Large intestine (tissue), 12 donors: ENCODE measurements at places on chromosomes 7 and 10.

DNA sequence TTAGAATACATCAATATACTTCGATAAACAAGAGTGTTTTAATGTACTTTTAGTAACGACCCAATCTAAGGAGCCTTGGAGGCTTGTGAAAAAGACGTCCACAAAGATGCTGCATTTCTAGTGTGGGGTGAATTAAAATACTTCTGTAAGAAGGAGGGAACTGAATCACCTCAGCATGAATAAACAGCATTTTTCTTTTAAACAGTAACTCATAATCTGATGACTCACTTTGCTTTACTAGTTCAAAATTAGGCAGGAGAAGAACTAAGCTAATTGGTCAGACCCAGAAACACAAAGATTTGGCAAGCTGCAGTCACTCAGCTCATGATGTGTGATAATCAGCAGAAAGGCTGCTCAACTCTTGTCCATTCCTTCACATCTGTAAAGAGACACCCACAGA is 24.2 kb downstream of the NCOA4 start:
- no peak overlapping the region for H3K27ac ChIP-seq
- no peak overlapping the region for H3K4me3 ChIP-seq
- no peaks in the 10 kb centered on the region for H3K4me1 ChIP-seq
- no peak for DNase-seq
- no peaks in the 10 kb centered on the region for H3K27me3 ChIP-seq

DNA sequence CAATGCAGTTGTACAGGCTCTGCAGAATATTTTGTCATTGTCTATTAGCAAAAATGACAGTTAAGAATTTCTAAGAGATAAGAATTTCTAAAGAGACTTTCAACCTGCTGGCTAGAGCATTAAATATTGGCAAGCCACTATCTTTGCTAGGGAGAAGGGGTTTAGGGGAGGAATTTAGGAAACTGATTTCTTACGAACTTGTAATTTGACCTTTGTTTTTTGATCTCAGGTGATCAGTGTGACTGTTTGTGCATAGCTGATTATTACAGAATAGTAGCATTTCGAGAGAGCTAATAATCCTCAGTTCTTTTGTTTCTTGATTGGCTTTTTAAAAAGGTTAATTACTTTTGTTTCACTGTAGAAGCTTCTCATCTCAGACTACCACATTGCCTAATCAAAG is 68.1 kb downstream of the ST7 start:
- no peak overlapping the region for H3K4me3 ChIP-seq
- no peak overlapping the region for H3K27ac ChIP-seq
- no peaks in the 10 kb centered on the region for H3K36me3 ChIP-seq
- no peak for DNase-seq
- no peaks in the 10 kb centered on the region for H3K4me1 ChIP-seq

DNA sequence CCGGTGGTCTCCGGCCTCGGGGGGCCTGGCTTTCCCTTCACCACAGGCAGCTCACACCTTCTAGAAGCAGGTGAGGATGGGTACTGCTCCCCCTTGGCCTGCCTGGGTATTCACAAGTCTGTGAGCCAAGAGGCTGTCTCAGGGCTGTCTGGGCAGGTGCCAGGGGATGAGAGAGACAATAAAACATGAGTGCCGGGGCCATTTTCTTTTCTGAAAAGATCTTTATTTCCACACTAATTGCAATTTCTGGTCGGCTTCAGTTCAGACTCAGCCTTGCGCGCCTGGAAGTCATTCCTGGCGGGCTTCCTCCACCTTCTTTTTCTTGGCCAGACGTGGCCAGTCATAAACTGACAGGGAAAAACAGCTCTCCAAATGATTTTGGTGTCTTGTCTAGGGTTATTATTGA is 171.2 kb downstream of the ARHGAP12 start:
- no peak overlapping the region for H3K4me3 ChIP-seq
- H3K27ac ChIP-seq: no peak overlapping the region
- H3K4me1 ChIP-seq: peaks cover 23% of the 10 kb centered on the region
- H3K27me3 ChIP-seq: no peaks in the 10 kb centered on the region
- no peaks in the 10 kb centered on the region for H3K36me3 ChIP-seq

DNA sequence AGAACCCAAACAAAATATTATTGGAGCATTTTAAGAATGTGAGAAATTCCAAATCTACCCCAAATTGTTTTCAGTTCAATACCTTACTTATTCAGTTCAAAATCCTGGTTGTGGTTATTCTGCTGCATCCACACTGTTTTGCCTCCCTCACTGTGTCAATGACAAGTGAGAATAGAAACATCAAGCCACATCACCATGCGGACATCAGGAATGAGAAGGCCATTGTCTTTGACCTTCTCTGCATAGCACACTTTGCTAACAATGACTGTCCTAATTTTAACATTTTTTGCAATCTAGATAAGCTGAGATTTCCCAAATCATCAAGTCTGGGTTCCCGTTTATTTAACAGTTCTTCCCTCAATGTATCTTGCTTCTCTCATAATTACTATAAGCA is 93.7 kb downstream of the ELAPOR2 start:
- no peak overlapping the region for H3K27ac ChIP-seq
- H3K36me3 ChIP-seq: no peaks in the 10 kb centered on the region
- H3K4me1 ChIP-seq: no peaks in the 10 kb centered on the region
- H3K27me3 ChIP-seq: no peaks in the 10 kb centered on the region
- no peak overlapping the region for H3K4me3 ChIP-seq

- no peak overlapping the region for H3K27ac ChIP-seq
- H3K36me3 ChIP-seq: no peaks in the 10 kb centered on the region
- H3K27me3 ChIP-seq: no peaks in the 10 kb centered on the region
- DNase-seq: no peak
- H3K4me1 ChIP-seq: no peaks in the 10 kb centered on the region
Measured at GRCh38 chr7:118644346-118644745, 419.8 kb downstream of the ANKRD7 start.

DNA sequence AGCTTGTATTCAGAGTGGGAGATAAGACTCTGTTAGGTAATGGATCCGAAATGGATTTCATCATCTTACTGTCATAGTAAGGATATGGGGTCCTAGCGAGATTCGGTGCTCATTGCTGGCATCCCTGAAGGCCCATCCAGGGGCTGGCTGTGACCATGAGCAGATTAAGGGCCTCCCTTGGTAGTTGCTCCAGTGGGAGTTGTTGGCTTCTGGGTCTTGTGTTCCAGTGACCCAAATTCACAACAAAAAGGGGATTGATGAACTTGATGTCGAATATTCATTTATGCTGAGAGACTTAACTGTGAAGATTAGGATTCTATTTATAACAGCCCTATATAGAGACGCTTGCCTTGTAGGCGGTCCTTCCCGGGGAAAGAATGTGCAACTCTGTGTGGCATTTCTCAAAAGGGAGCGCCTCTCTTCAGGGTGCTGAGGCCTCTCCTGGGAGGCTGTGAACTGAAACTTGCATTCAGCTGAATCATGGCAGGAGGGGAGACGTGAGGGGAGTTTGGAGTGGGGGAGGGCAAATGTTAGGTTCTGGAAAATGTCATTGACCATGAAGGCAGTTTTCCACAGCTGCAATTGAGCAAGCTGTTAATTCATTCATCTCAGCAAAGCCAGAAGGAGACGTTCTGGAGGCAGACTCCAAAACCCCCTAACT is 233.1 kb upstream of the FZD8 start:
- no peaks in the 10 kb centered on the region for H3K27me3 ChIP-seq
- no peak overlapping the region for H3K4me3 ChIP-seq
- no peak for DNase-seq

GRCh38 chr7:29255906-29256692 is 61.5 kb downstream of the CHN2 start:
- no peaks in the 10 kb centered on the region for H3K36me3 ChIP-seq
- DNase-seq: peak; percentile 48
- peaks cover 19% of the 10 kb centered on the region for H3K4me1 ChIP-seq
- H3K27me3 ChIP-seq: no peaks in the 10 kb centered on the region

DNA sequence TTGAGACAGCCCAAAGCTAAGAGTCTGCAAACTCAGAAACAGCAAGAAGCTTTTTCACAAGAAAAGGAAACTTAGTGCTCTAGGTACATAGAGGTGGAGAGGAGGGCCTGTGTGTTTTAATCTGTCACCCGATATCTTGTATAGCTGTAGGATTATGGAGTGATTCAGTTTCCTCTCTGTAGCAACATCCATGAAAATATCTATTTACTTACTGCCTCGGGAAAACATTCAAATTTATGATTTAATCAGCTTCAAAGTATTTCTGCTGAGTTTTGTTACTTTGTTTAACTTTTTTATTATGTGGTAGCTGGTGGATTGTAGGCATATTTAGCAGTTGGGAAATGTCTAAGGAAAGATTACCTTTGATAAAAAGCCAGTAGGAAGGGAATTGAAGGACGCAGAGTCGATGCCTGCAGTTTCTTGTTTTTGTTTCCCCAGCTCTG is 292.0 kb downstream of the CCDC3 start:
- H3K4me3 ChIP-seq: no peak overlapping the region
- H3K36me3 ChIP-seq: no peaks in the 10 kb centered on the region
- peaks cover 16% of the 10 kb centered on the region for H3K4me1 ChIP-seq
- no peak overlapping the region for H3K27ac ChIP-seq

DNA sequence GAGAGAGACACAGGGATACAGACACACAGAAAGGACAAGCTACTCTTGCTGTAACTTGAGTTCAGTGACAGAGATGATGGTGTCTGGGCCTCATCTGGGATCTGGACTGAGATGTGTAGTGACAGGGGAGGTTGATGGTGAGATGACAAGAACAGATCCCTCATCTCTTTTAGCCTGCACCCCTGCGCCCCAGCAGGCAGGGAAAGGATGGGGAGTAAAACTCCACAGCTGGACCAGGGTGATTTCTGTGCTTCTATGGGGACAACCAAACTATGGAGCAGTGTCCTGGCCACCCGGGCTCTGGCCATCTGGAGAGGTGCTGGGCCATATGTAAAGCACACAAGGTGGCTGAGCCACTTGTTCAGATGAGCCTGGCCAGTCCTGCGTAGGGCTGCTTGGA is 4.5 kb upstream of the LRRC18 start:
- H3K4me3 ChIP-seq: no peak overlapping the region
- H3K4me1 ChIP-seq: peaks cover 13% of the 10 kb centered on the region
- no peak for DNase-seq
- H3K36me3 ChIP-seq: no peaks in the 10 kb centered on the region
- H3K27me3 ChIP-seq: no peaks in the 10 kb centered on the region

DNA sequence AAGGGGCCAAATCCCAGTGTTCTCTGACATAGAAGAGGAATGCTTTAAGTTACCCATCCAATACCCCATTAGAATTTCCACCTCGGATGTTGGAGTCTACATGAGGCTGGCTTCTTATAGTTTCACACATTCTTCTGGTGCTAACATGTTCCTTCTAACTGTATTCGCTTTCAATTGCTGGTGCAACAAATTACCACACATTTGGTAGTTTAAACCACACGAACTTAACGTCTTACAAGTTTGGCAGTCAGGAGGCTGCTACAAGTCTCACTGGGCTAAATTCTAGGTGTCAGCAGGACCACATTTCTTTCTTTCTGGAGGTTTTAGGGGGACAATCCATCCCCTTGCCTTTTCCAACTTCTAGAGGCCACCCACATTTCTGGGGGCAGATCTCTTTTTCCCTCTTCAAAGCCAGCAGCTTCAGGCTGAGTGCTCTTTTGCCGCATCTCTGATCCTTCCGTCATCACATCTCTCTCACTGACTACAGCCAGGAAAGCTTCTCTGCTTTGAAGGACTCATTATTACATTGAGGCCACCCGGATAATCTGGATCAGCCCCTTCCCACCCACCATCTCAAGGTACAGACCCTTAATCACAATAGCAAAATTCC is 5.1 kb upstream of the MACC1 start:
- H3K27ac ChIP-seq: no peak overlapping the region
- DNase-seq: no peak
- no peaks in the 10 kb centered on the region for H3K27me3 ChIP-seq
- H3K36me3 ChIP-seq: no peaks in the 10 kb centered on the region

GRCh38 chr7:30511973-30512662 is 7.5 kb upstream of the GGCT start:
- H3K4me3 ChIP-seq: no peak overlapping the region
- peaks cover 7% of the 10 kb centered on the region for H3K4me1 ChIP-seq
- no peaks in the 10 kb centered on the region for H3K27me3 ChIP-seq
- no peak overlapping the region for H3K27ac ChIP-seq
- DNase-seq: peak; percentile 20
- H3K36me3 ChIP-seq: no peaks in the 10 kb centered on the region

DNA sequence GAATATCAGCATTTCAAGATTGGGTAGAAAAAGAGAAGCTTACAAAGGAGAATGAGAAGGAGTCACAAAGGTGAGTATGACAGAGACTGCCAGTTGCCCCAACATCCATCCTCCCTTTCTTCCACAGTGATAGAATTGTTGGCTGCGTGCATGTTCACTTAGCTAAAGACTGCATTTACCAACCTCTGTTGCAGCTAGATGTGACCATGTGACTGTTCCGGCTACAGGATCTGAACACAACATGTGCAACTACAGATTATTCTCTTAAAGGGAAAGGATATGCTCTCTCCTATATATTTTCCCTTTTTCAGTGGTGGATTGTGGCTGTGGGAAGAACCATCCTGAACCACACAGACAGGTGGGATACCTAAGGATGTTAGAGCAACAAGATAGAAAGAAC is 60.5 kb upstream of the ZNRF2 start:
- H3K27ac ChIP-seq: no peak overlapping the region
- H3K4me1 ChIP-seq: peaks cover 15% of the 10 kb centered on the region
- H3K4me3 ChIP-seq: no peak overlapping the region
- H3K36me3 ChIP-seq: no peaks in the 10 kb centered on the region
- no peaks in the 10 kb centered on the region for H3K27me3 ChIP-seq

DNA sequence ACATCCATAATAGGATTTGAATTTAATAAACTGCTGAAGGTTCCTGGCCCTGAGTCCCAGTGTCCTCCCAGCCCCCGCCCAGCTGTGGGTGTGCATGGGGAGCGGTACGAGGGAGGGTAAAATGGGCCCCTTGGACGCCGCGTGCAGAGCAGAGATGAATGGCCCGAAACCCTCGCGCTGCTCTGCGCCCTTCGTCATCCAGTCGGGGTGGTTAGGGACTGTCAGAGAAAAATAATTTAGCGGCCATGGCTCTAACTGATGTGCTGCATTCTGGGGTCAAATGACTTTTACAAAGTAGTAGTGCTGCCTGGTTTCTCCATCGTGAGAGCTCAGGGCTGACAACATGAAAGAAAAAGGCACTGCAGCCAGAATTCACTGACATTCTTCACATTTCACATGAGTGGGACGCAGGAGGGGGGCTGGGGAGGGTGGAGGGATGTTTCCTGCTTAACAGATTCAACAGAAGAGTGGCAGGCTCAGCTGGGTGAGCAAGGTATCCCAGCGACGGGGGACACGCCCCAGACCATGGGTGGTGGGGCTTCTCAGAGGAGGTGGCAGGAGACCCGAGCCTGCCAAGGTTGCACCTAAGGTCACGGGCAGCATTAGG is 304.5 kb downstream of the WDR37 start:
- H3K27me3 ChIP-seq: peaks cover 7% of the 10 kb centered on the region
- DNase-seq: no peak
- no peaks in the 10 kb centered on the region for H3K36me3 ChIP-seq
- H3K4me1 ChIP-seq: no peaks in the 10 kb centered on the region
- no peak overlapping the region for H3K27ac ChIP-seq

GRCh38 chr10:16536155-16536554 is 14.5 kb upstream of the C1QL3 start:
- H3K27ac ChIP-seq: no peak overlapping the region
- no peaks in the 10 kb centered on the region for H3K36me3 ChIP-seq
- H3K4me3 ChIP-seq: no peak overlapping the region
- no peak for DNase-seq
- no peaks in the 10 kb centered on the region for H3K27me3 ChIP-seq

GRCh38 chr10:133353202-133353959 is 4.4 kb downstream of the FUOM start:
- DNase-seq: no peak
- H3K4me1 ChIP-seq: peaks cover 36% of the 10 kb centered on the region
- H3K4me3 ChIP-seq: no peak overlapping the region
- H3K36me3 ChIP-seq: peaks cover 30% of the 10 kb centered on the region
- no peaks in the 10 kb centered on the region for H3K27me3 ChIP-seq
- H3K27ac ChIP-seq: no peak overlapping the region

GRCh38 chr10:115093776-115094408 is 727 bp downstream of the ATRNL1 start:
- peaks cover 7% of the 10 kb centered on the region for H3K4me1 ChIP-seq
- no peak overlapping the region for H3K27ac ChIP-seq
- peak overlapping the region; percentile 61 for H3K4me3 ChIP-seq
- DNase-seq: peak; percentile 15
- peaks cover 42% of the 10 kb centered on the region for H3K27me3 ChIP-seq
